ENCODE measurements at places on chromosomes 5 and 9. TPM values are rescaled to one million over a fixed set of nuclear protein-coding genes. Genes with fewer than 3 reads are reported as not detected.

Gene BAAT
- 0.31 TPM for total RNA-seq

Gene ANKRD34B
- total RNA-seq = 0.03 TPM

Gene SOHLH1
- total RNA-seq = 0.05 TPM

Gene PLCXD3
- total RNA-seq = 0.18 TPM

Gene TPPP
- total RNA-seq = 6.6 TPM

Gene RAB3C
- not detected for total RNA-seq

Gene HTR4
- total RNA-seq = not detected

Gene SAPCD2
- total RNA-seq = 21.6 TPM

Gene SLCO6A1
- not detected for total RNA-seq

Gene NR3C1
- total RNA-seq = 24.7 TPM

Gene GPR150
- total RNA-seq = 0.07 TPM

Gene PTGS1
- 1.6 TPM for total RNA-seq

Gene CYSRT1
- 5.0 TPM for total RNA-seq

All from A549 treated with AZD2906 at 1 μM for 4 hours (cell line).